ENCODE measurements at places on chromosomes 7 and 10. TPM values are rescaled to one million over a fixed set of nuclear protein-coding genes. Genes with fewer than 3 reads are reported as not detected.

GBX1 gene
- total RNA-seq: 0.30 TPM

SEC61A2 gene
- 15.5 TPM for total RNA-seq

HOXA13 gene
- total RNA-seq: not detected

CAV2 gene
- 196 TPM for total RNA-seq

VWDE gene
- not detected for total RNA-seq

GDF2 gene
- not detected for total RNA-seq

CYP2C8 gene
- 0.17 TPM for total RNA-seq

GSTO2 gene
- 0.93 TPM for total RNA-seq

LSM8 gene
- 15.3 TPM for total RNA-seq

CYP2C19 gene
- not detected for total RNA-seq

Data from heart right ventricle (tissue), 16 donors.